ENCODE measurements at places on chromosomes 13 and 19.

DNA sequence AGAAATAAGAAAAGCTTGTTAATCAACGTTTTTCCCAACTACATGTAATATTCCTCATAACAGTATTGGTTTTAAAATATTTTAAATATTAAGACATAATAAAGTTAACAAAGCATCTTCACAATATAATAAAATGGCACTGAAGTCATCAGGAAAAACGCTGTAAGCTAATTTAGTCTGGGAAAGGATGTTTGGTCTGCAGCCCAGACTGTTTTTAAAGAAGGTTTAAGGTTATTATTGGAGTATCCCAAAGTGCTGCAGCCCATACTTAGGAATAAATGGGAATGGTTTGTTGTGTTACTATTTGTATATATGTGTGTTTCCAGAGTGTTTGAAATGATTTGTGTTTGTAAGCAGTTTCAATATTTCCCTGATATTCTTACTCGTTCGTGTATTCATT lies 192.8 kb upstream of the MAB21L1 start:
- DNase-seq, result no peak

- DNase-seq, result no peak
Observed at GRCh38 chr19:18090545-18091216, 3.9 kb upstream of the IL12RB1 start.

- DNase-seq, result no peak
Observed at GRCh38 chr19:4624301-4624700, 15.0 kb upstream of the TNFAIP8L1 start.

GRCh38 chr13:80290591-80290990 lies 50.3 kb downstream of the SPRY2 start:
- no peak for DNase-seq

DNA sequence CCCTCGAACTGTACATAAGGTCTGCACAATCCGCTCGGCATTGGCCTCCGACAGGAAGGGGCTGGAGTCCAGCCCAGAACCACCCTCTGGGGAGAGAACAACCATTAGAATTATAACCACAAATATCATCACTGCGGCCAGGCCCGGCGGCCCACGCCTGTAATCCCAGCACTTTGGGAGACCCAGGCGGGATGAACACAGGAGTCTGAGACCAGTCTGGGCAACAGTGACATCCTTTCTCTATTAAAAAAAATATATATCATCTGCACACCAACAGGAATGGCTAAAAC lies 11.4 kb downstream of the COQ8B start:
- DNase-seq, result no peak

- DNase-seq, result no peak
Observed at GRCh38 chr19:12992729-12993128, 2.5 kb upstream of the NFIX start.

DNA sequence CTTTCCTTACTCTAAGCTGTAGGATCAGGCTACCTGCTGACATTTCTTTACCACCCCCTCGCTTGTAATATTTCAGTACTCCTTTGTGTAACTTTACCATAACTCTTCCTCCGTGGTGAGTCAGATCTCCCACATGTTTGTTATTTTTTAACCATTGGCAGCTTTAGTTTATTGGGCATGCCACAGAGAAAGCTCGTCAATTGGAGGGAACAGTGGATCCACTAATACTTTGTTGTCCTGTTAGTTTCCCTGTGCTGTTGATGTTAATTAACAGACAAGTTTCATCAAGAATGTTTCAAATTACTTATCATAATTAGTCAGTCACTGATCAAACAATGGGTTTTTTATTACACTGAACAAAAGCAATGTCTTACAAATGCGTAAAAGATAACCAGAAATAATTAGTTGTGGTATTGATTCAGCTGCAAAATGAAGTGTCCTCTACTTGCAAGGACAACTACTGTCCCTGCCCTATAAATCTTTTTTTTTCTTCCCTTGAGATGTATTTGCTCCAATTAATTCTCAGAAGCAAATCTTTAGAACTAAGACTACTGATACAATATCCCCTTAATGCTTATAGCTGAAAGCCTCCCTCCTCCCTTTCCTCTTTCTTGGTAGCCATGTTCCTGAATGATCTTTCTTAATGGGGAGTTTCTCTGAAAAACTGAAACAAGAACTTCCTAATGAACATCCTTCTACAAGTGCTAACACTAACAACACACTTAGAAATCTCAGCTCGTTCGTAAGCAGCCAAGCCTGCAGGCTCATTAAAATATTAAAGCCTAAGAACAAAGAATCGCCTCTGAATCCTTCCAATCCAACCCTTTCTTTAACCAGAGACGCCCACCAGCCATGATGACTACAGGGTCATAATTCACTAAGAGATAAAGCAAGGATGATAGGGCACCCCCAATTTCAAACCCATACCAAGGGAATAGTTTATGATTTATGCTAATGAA lies 22.2 kb downstream of the EFNB2 start:
- DNase-seq, result no peak

- DNase-seq, result no peak
Observed at GRCh38 chr13:45728759-45729158, 26.6 kb downstream of the CBY2 start.

DNA sequence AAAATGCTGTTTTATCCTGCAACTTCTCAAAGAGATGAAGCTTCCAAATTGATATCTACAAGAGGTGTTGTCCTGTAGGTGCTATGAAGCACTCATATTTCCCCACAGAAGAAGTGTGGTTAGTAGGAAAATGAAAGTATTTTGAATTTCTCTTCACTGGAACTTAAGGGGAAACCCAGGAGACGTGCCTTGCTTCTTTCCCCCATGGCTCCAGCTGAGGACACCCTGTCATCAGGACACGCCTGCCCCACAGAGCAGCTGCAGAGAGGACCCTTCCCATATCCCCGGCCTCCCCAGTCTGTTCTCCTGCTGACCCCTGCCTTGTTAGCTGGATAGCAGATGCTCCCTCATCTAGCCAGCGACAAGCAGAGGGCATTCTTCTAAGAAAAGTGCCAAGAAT lies 371.3 kb downstream of the COG6 start:
- no peak for DNase-seq

GRCh38 chr19:17281391-17282304 lies at the start of gene ANKLE1:
TSS of gene ANKLE1 (plus strand) at chr19:17281901. CDS start at chr19:17281921, 20 bp downstream.
- no peak for DNase-seq

DNA sequence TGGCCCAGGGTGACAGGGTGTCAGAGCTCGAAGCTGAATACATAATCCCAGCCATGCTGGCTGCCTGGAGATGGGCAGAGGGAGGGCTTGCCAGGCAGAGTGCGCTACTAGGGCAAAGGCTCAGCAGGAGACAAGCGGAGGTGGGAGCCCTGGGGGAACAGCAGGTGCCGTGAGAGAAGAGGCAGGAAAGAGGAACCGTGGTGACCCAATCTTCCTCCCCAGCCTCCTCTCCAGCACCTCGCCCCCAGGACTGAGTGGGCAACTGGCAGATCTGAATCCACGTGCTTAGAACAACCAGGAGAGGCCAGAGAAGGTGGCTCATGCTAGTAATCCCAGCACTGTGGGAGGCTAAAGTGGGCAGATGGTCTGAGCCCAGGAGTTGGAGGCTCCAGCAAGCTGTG lies 11.0 kb upstream of the CCL25 start:
- no peak for DNase-seq

DNA sequence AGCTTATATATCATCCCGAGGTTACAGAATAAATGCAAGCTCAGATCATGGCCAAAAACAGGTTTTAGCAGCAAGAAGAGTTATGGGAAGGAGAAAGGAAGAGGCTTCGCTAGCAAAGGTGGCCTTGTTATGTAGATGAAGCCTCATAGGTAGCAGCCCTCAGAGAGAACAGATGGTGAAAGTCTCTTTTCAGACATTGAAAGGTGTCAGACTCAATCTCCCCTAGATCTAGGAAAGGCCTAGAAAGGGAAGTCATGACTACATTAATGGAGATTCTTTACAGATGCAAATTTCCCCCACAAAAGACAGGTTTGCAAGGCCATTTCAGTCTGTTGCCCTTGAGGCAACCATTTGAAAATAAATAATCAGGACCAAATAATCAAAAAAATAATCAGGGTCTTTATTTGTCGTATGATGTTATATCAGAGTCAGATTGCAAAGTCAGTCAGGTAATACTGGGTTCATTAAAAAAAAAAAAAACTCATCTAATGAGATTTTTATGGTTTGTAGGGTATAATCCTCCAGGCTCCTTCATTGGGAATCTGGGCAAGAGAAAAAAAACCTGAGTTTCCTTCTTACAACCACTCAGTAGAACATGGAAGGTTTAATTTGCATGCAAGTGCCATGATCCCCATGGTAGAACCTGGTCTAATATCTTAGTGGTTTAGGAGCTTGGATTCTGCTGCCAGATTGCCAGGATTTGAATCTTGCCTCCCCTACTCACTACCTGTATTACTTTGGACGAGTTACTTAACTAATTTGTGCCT lies 50.8 kb upstream of the HTR2A start:
- no peak for DNase-seq

DNA sequence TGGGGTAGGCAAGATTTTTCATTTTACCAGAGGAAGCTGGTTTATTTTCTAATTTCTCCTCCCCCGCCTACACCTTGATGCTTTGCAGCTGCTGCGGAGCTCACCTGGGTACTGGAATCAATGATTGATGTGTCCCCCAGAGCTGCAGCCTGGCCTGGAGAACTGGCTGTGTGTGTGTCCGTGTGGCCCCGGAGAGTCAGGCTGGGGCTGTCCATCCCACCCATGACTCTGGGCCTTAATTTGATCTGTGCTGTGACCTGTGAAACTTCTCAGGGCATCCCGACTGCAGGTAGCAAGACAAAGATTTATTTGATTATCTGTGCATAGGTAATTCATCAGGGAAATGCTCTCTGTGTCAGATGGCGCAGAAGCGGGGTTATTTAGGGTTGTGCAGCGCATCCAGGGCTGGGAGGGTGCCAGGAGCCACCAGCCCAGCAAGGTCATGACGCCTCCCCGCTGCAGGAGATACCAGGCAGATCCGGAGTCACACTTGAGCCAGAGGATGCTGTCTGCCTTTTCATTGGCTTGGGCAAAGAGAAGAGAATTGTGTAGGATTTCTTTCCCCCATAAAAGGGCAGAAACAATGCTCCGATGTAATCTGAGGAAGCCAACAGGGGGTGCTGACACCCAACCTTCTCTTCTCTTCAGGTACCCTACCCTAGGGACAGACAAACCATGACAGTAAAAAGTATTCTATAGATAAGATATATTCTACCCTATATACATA lies 346.6 kb downstream of the TSHZ3 start:
- no peak for DNase-seq

DNA sequence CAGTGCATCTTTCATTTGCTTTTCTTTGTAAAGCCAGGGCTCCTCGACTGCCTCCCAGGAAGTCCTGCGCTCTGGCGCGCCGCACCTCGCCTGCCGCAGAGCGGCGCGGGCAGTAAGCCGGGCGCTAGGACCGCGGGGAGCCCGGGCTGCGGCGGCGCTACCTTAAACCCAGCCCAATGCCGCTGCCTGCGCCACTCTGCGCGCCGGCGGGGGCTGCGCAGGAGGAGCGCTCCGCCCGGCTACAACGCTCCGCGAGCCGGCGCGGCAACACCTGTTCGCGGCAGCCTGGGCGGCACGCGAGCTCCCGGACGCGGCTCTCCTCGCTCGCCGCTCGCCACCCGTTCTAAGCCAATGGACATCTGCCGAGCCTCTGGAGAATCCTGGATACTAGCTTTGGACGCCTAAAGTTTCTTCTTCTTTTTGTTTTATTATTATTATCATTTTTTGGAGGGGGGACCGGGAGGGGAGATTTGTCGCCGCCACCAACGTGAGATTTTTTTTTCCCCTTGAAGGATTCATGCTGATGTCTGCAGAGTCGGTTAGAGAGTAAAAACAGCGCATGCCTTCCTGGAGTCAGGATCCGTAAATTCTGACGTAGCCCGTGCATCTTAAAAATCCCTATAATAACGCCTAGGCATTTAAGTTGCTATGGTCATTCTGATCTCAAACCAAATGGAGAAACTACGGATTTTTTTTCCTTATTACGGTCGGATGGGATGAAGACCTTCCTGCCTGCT lies at the start of gene FGF9:
FGF9 (plus strand) TSS at position 191 of the 737 bp plus-strand sequence. CDS start 840 bp downstream, outside the sequence.
- peak; percentile 57 for DNase-seq

DNA sequence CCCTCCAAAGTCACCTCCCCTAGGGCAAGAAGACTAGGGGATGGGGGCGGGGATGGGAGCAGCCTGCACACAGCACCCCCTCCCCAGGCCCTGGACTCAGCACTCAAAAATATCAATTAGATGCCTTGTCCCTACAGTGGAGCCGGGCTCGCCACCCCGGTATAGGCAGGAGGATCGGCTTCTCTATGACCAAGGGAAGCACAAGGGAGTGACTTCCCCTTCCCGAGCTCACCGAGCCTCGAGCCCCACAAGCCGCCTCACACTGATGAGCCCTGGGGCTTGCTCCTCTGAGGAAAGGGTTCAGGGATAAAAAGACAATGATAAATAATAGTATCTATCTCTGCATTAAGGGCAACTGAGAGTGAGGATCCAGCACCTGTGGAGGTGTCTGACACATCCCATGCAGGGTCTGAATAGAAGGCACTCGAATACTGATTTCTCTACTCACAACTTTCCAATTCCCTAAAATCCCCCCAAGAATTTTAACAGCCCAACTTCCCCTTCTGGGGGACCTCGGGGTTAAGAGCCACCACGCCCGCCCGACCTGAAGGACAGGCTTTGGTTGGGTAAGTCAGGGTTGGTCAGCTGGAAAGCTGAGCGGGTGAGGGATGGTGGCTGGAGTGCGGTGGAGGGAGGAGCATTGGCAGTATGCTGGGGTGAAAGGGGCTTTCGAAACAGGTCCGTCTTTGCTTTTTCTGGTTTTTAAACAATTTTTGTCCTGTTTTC lies 51.3 kb downstream of the STK24 start:
- no peak for DNase-seq

DNA sequence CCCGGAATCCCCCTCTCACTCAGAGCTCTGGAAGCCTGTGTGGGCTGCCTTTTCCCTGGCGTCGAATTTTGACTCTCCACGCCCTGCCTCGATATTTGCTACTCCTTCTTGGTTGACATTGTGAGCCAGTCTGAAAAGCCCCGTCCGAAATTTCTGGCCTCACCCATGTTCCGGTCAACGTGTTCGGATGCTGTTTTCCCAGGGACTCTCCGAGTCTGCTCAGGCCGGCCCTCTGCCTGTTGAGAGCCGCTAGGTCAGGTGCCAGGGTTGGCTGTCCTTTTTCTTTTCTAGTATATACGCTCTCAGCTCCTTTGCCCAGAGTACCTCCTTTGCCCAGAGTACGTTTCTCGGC lies 6.8 kb upstream of the DGKH start:
- DNase-seq, result no peak

GRCh38 chr13:42474954-42475353 lies 99.0 kb upstream of the TNFSF11 start:
- DNase-seq, result no peak

Data from NCI-H446 treated with DMSO at 0.1 percent for 48 hours (cell line).